ENCODE measurements at places on chromosomes 2 and 18.
A peak's percentile ranks its signal among the peaks of the same experiment; 100 is the strongest.

- DNase-seq = peak; percentile 8
Measured at GRCh38 chr2:138335036-138335435, 166.5 kb upstream of the SPOPL start.

- peak; percentile 45 for DNase-seq
Measured at GRCh38 chr18:33560686-33561370, 17.2 kb upstream of the ASXL3 start.

GRCh38 chr18:2306606-2307005 lies 264.7 kb downstream of the METTL4 start:
- DNase-seq = no peak

DNA sequence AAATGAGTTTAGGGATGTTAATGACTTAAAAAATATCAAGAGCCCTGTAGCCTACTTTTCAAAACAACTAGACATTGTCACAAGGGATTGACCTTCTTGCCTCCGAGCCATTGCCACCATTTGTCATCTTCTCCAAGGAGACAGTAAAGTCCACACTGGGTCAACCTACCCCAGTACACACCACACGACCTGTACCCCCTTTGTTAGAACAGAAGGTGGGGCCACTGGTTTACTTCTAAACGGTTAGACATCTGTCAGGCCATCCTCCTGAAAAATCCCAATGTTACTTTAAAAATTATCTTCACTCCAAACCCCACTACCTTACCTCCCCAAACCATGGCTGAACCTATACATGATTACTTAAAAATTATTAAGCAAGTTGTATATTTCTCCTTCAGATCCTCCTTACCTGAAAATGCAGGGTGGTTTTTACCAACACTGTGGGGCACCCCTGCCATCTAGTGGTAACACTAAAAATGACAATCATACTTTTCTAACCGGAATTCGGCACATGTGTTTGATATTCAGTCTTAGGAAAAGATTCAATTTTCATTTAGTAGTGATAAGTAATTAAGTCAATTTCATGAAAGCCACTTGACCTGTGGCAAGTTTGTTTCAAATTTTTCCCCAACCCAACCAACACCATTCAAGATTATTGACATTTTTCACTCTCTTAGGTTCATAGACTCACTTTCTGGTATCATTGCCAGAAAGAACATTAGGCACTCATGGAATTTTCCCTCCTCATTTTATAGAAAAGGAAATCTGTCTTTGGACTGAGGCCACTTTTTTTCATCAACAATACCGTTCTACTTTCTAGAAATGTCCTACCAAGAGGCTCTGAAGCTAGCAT lies 265.3 kb upstream of the PKDCC start:
- DNase-seq = peak; percentile 23
